Naive thymus-derived CD8-positive, alpha-beta T cell (primary cell): ENCODE measurements at places on chromosomes 1 and 21.

GRCh38 chr1:227120826-227121225 is 180.7 kb downstream of the COQ8A start:
- DNase-seq: no peak

GRCh38 chr1:154183046-154183915 is 8.6 kb downstream of the TPM3 start:
- DNase-seq: peak; percentile 92

GRCh38 chr1:36420836-36421317 is 23.2 kb upstream of the LSM10 start:
- DNase-seq: peak; percentile 80

GRCh38 chr1:21813542-21813941 is 1.5 kb downstream of the LDLRAD2 start:
- DNase-seq: no peak

DNA sequence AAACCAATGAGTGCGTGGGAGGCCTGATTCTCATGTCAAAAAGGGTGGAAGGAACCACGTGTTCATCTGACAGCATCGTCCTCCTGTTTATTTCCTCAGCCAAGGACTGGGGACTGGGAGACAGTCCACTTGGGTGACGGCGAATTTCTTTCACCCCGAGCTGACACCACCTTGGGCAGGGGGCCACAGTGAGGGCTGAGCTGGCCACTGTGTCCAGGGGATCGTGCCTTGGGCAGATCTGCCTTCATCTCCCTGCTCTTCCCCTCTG is 122.1 kb downstream of the SIM2 start:
- no peak for DNase-seq

DNA sequence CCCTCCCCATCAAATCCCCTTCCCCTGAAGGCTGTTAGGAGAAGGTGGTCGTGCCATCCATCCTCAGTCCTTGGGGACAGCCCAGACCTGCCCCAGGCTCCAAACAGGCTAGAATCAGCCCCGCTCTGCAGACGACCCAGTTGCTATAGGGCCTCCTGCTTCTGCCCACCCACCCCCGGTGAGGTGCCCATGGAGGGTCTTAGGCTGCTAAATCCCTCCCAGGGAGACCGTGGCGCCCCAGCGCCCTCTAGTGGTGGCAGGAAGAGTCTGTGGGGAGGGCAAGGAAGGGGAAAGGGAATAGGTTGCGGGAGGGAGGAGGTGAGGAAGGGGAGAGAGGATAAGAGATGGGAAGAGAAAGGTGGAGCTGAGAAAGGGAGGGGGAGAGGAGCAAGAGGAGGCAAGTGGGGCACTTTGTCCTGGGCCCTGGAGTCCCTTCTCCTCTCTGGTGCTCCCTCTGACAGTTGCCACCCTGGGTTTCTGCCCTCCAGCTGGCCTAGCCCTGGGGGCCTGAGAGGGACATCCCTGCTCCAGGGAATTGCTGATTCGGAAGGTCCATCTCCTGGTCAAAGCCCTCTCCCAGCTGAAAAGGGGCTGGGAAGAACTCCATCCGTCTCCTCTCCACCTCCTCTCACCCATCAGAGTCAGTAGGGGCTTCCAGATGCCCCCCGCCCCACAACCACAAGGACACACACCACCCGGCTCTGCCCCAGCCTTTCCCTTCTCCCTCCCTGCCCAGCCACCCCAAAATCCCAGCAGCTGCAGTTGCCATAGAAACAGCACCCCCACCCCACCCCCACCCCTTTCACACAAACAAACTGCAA is 55.4 kb downstream of the CAMK2N1 start:
- peak; percentile 11 for DNase-seq

- DNase-seq: no peak
Measured at GRCh38 chr1:30905916-30906620, 2.5 kb downstream of the SDC3 start.

DNA sequence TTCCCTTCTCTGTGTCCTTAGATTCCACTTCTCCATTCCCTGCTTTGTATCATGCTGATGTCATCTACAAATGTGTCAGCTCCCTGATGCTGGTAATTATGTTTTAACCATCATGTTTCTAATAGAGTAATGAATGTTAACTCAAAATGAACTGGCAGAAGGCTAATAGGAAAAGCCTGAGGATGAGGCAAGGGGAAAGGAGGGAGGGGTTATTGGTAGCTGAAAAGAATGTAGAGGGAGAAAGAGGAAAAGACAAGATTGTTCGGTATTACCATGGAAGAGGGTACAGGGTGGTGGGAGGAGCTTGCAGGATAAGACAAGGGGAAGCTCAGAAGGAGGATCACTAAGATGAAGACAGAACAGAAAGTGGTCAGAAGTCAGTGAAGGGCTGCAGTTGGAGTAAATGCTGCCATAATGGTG is 150.9 kb downstream of the ZC3H11B start:
- no peak for DNase-seq

DNA sequence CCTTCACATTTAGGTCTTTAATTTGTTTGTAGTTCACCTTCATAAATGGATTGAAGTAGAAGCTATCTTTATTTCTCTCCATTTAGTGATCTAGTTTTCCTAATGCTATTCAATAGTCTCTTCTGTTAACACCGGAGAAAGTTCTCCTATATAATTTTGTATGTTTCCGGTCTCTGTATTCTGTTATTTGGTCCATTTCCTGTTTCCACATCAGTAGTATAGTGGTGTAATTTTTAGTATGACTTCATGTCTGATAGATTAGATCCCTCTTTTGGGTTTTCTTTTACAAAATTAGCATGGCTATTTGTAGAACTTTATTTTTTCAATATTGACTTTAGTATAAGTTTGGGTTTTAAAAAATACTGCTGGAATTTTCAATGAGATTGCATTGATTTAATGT is 41.6 kb upstream of the PKP1 start:
- no peak for DNase-seq

DNA sequence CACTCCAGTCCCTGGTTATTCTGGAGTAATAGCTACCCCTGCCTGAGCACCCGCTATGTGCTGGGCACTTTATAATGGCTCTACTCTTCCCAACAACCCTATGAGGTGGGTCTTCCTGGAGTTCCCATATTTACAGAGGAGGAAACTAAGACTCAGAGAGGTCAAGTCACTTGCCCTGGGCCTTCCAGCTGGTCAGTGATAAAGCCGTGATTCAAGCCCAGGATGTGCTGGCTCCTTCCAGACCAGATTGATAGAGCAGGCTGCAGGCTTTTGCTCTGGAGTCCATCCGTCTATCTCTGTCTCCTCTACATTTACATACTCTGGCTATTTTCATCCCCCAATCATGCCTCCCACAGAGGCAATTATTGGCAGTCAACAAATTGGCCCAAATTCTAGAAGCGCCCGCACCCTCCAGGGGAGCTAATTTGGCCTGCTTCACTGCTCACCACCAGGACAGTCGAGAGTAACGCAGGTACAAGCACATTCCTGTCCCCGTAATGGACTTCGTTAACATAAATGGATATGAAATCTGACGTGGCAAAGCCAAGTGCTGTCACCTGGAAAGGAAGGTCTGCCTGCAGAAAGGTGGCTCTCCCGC is 39.8 kb upstream of the SELENON start:
- no peak for DNase-seq
